Bronchial epithelial cell (primary cell): ENCODE measurements at places on chromosomes 11 and 22. TPM values are rescaled to one million over a fixed set of nuclear protein-coding genes. Genes with fewer than 3 reads are reported as not detected.

TENM4 gene
- 3.2 and 6.1 TPM in 2 replicates for total RNA-seq

RAB39A gene
- total RNA-seq = not detected in 2 replicates

BTG4 gene
- total RNA-seq = 0.26 and 0.51 TPM in 2 replicates

CD3D gene
- total RNA-seq = not detected in 2 replicates

SSTR3 gene
- not detected in 2 replicates for total RNA-seq
